ENCODE measurements at places on chromosomes 7 and 10. TPM values are rescaled to one million over a fixed set of nuclear protein-coding genes. Genes with fewer than 3 reads are reported as not detected.

ATOH7 gene
- total RNA-seq, result not detected

PLEKHS1 gene
- 0.52 TPM for total RNA-seq

GIMAP1 gene
- total RNA-seq, result 1.0 TPM

ARMH3 gene
- 13.0 TPM for total RNA-seq

RBM33 gene
- total RNA-seq, result 53.2 TPM

TYSND1 gene
- 4.7 TPM for total RNA-seq

EIF3A gene
- total RNA-seq, result 59.5 TPM

SLC18A3 gene
- not detected for total RNA-seq

PDE6C gene
- not detected for total RNA-seq

RBP3 gene
- total RNA-seq, result not detected
